ENCODE measurements at places on chromosomes 16 and 17.

DNA sequence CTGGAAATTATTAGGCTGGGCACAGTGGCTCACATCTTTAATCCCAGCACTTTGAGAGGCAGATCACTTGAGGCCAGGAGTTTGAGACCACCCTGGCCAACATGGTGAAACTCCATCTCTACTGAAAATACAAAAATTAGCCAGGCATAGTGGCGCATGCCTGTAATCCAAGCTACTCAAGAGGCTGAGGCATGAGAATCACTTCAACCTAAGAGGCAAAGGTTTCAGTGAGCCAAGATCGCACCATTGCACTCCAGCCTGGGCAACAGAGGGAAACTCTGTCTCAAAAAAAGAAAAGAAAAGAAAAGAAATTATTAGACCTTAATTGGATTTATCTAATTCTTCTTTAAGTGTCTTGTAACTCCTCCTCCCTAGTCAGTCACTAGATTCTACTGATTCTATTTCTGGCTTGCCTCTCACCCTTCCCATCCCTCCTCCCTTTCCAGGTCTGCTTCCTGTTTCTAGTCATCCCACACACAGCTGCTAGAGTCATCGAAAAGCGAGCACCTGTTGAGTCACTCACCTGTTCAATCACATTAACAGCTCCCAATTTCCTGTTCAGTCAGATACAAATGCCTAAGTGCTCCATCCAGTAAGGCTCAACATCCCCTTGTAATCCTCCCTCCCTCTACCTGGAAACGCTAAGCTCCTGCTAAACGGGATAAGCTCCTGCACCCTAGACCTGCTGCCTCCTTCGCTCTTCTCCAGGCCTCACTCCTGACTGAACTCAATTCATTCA, 34.6 kb downstream of the ERN1 start:
- H3K36me3 ChIP-seq: no peaks in the 10 kb centered on the region
- no peaks in the 10 kb centered on the region for H3K27me3 ChIP-seq
- no peak for DNase-seq
- H3K4me3 ChIP-seq: no peak overlapping the region
- no peak overlapping the region for H3K27ac ChIP-seq
- no peaks in the 10 kb centered on the region for H3K4me1 ChIP-seq

DNA sequence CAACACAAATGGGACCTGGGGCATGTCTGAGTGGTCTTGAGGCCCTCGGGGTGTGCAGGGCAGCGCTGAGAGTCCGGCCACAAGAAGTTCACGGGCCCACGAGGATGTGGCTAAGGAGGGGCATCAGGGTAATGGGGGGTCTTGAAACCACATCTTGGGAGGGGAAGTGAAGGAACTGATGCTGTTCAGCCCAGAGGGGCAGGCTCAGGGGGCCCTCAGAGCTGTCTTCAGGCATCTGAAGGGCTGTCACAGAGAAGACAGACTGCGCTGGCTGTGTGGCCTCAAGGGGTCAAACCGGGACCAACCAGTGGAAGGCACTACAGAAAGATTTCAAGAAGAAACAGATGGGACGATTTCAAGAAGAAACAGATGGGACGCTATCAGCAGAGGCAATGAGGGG, 45.1 kb downstream of the ZNF423 start:
- H3K36me3 ChIP-seq: no peaks in the 10 kb centered on the region
- DNase-seq: no peak
- peaks cover 11% of the 10 kb centered on the region for H3K4me1 ChIP-seq
- no peak overlapping the region for H3K4me3 ChIP-seq
- no peak overlapping the region for H3K27ac ChIP-seq

- H3K27ac ChIP-seq: peak overlapping the region; percentile 10
- H3K4me3 ChIP-seq: no peak overlapping the region
- DNase-seq: no peak
- no peaks in the 10 kb centered on the region for H3K4me1 ChIP-seq
These were observed 30.5 kb downstream of the CEP295NL start for GRCh38 chr17:78872486-78872885.

DNA sequence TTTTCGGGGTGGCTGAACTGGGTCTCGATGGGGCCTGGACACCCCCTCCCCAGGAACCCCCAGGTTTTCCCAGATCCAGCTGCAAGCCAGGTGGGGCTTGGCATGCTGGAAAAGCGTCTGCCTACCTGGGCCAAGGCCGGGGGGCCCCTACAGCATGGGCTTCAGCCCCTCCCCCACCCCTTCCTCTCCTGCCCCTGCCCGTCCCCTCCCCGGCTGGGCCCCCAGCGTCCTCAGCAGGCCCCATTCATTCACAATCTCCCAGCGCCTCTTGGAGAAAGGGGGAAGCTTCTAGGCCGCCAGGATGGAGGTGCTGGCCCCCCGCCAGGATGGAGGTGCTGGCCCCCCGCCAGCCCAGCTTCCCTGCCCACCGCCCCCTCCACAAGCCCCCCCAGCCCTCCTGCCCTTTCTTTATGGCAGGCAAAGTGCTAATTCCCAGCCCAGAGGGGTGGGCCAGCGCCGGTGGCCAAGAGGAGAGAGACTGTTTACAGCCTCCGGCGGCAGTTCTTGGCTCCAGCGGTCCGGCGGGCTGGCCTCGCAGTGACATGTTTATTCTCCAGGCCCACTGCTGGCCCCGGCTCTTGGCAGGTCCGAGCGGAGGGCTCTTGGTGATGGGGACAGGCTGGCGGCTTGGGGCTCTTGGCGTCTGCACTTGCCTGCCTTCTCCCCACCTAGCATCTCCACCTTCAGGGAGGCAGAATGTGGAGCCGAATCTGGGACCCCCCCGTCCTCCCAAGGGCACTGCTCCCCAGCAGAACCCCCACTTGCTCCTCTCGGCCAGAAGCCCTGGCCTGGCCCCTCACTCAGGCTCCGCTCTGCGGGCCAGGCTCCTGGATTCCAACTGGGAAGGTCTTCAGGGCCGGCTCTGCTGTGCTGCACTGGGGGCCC, 94.4 kb upstream of the CIBAR2 start:
- peak overlapping the region; percentile 90 for H3K27ac ChIP-seq
- H3K4me3 ChIP-seq: no peak overlapping the region
- DNase-seq: peak; percentile 95
- H3K27me3 ChIP-seq: no peaks in the 10 kb centered on the region
